ENCODE measurements at places on chromosomes 6 and 20. TPM values are rescaled to one million over a fixed set of nuclear protein-coding genes. Genes with fewer than 3 reads are reported as not detected.

XKR7 gene
- not detected for total RNA-seq

MATN4 gene
- total RNA-seq, result 0.14 TPM

CALHM5 gene
- total RNA-seq, result under 0.01 TPM

SPATS1 gene
- total RNA-seq, result not detected

CYP39A1 gene
- total RNA-seq, result 6.5 TPM

MAS1 gene
- not detected for total RNA-seq

TNNC2 gene
- not detected for total RNA-seq

Measured in nasal cavity respiratory epithelium epithelial cell of viscerocranial mucosa (primary cell).